ENCODE measurements at places on chromosomes 4 and X.

- DNase-seq = no peak
These were observed 45.9 kb downstream of the LGI2 start for GRCh38 chr4:24984602-24985532.

GRCh38 chr4:5528031-5528436 lies 180.3 kb downstream of the EVC2 start:
- no peak for DNase-seq

DNA sequence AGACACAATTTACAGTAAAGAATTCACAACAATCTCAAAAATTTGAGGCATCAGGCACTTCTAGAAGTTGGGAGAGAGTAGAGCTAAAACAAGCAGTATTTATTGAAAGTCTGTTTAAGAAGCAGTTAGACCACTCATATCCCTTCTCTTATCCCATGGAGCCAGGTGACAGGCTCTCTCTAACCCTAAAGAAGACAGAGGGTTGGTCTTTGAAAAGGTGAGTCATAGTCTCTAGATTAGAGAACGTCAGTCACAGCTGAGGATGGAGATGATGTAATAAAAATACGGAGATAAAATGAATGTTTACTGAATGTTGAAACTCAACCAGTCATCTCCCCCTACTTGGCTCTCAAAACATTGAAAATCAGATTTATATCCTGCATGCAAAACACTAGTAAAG lies 223.8 kb downstream of the CHIC2 start:
- no peak for DNase-seq

DNA sequence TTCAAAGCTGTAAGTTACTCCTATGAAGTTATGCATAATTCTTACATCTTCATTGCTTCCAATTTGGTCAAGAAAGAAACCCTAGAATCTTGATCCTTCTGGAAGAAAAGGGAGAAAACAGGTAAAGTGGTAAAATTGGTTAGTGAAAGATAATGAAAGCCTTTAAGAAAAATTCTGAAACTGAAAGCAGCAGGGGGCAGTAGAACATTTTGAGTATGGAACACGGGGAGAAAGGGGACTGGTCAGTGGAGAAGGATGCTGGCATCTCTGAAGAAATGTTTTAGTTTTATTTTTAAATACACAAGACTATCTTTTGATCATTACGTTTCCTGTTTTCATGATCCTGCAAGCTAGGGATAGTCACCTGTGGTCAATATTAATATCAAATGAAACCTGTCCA lies 54.3 kb downstream of the SLIT2 start:
- DNase-seq = no peak

DNA sequence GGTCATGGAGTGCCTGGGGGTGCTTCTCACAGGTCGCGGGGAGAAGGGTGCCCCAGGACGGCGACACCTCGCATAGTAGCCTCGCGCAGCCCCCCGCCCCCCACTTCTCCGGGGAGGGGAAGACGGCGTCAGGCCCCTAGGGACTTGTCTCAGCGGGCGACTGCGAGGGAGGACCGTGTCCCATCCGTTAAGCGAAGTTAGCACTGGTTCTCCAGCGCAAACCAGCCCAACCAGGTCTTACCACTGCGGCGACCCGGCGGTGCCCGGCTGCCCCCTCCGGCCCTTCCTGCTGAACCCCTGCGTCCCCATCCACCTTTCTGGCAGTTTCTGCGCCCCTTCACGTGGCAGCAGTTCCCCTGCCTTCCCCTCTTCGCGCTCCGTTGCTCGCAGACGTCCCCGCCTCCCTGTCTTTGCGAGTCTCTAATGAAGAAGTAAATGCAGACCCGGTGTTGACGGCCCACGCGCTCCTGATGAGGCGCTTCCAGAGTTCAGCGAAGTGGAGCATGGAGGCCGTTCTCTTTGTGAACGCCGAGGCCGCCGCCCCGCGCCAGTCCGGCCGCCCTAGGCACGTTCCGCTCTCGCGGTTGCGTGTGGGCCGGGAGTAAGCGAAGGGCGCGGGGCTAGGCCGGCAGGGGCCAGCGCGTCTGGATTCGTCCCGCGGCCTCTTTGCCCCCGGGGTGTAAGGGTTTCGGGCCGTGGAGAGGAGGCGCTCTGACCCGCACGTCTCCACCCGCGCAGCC lies 3.0 kb downstream of the SLIT2 start:
- DNase-seq = peak; percentile 1

GRCh38 chr4:88439161-88439760 lies 17.7 kb upstream of the HERC5 start:
- DNase-seq = no peak

DNA sequence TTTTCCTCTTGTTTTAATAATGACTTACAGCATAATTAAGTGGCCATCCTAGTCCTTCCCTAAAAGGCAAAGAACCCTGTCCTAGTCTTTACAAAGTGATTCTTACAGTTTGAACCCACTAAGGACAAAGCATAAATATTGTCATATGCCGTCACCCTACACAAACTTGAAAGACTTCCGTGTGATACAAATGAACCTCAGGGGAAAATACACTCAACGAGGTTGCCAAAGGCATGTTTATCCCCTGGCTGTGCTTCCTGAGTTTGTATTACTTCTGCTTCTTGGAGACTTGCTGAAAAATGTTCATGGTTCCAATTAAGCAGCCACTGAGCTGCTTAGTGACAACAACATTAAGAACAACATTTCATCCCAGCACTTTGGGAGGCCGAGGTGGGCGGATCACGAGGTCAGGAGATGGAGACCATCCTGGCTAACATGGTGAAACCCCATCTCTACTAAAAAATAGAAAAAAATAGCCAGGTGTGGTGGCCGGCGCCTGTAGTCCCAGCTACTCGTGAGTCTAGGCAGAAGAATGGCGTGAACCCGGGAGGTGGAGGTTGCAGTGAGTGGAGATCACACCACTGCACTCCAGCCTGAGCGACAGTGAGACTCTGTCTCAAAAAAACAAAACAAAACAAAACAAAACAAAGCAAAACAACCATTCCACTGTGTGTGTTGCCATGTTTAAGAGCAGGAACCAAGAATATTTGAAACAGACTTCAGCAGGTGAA lies 16.2 kb downstream of the RASSF6 start:
- no peak for DNase-seq

GRCh38 chr4:139279760-139280620 lies at the start of gene MGARP:
Gene MGARP, minus strand, starts transcription at chr4:139280225. Its CDS starts 67 bp downstream, at chr4:139280158.
- DNase-seq = peak; percentile 51

GRCh38 chr4:148770848-148771247 lies 328.6 kb upstream of the NR3C2 start:
- DNase-seq = no peak

DNA sequence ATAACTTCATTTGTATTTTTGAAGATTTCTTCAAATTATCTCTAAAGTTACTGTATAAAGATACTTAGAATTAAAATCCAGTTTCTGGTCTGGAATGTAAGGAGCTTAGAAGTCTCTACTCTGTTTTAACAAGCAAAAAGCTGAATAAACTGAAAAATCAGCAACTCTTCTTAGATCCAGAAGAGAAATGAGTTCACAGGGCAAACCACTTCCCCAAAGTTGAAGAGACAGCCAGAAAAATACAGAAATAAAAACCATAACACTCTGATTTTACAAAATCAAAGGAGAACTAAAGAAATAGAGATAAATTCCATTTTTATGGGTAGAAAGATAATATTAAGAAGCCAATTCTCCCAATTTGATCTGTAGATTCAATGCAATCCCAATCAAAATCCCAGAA lies 1166.8 kb downstream of the ADGRL3 start:
- DNase-seq = no peak

GRCh38 chr4:24328711-24329110 lies 255.6 kb downstream of the DHX15 start:
- no peak for DNase-seq

GRCh38 chr4:94127707-94128328 lies 79.8 kb upstream of the SMARCAD1 start:
- no peak for DNase-seq

DNA sequence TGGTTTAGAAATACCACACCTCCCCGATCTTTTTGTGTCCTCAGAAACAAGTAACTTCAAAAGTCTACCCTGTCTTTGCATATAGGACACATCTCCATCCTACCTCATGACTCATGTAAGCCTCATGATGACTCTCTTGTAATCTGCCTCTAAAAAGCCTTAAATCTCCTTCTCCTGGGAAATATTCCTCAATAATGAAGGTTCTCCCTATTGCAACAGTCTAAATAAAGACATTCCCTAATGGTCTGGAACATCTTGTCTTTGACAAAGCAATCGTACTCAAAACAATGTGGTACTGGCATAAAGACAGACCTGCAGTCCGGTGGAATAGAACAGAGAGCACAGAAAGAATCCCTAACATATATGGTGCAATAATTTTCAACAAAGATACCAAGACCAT lies 257.7 kb downstream of the OPHN1 start:
- no peak for DNase-seq

GRCh38 chr4:23969635-23970145 lies 79.8 kb upstream of the PPARGC1A start:
- DNase-seq = no peak

- DNase-seq = no peak
These were observed 99.2 kb upstream of the DDIT4L start for GRCh38 chr4:100289530-100289888.

- no peak for DNase-seq
These were observed 46.2 kb downstream of the PCDH19 start for GRCh38 chrX:100363896-100364295.

DNA sequence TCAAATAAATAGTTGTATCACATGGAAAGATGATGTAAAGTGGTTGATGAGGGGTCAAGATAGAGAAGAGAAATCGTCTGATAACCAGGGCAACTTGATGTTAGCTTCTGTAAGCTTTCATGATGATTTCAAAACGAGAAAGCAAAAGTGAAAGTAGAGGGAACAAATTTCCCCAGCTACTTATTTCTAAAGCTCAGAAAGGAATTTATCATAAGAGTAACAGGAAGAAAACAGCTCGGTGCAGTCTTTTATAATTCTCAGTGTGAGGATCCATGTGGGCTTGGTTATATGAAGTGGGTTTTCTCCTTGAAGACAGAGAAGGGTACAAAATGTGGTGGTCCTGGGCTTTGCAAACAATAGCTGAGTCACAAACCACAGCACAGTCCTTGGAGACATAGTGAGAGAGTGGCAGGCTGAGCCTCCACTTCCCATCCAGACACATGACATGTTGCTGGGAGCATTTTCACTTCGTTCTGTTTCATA lies 32.1 kb upstream of the GLRA2 start:
- DNase-seq = peak; percentile 5

DNA sequence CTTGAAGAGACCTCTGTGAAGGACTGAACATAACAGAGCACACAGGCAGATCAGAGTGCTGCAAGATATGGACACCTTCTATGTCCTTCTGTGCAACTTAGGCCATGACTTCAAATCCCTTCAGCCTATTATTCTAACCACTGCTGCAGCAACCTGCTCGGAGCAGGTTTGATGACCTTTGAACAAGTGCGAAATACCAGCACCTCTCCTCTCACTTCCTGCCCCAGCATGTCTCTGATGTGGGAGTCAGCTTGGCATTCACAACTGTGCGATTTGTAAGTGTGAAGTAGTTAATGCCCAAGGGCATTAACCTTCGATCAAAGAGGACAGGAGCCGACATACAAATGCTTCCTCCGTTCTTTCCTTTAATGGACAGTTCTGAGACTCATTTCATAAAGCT lies 1.6 kb upstream of the EXOC1 start:
- DNase-seq = peak; percentile 28

- peak; percentile 72 for DNase-seq
These were observed 19.1 kb upstream of the S100P start for GRCh38 chr4:6674500-6675149.

GRCh38 chr4:112861691-112862674 lies 187.5 kb upstream of the ANK2 start:
- DNase-seq = no peak

GRCh38 chr4:38273407-38273806 lies 313.2 kb downstream of the PTTG2 start:
- DNase-seq = no peak

GRCh38 chr4:122635205-122635604 lies 14.3 kb upstream of the IL21 start:
- peak; percentile 24 for DNase-seq

DNA sequence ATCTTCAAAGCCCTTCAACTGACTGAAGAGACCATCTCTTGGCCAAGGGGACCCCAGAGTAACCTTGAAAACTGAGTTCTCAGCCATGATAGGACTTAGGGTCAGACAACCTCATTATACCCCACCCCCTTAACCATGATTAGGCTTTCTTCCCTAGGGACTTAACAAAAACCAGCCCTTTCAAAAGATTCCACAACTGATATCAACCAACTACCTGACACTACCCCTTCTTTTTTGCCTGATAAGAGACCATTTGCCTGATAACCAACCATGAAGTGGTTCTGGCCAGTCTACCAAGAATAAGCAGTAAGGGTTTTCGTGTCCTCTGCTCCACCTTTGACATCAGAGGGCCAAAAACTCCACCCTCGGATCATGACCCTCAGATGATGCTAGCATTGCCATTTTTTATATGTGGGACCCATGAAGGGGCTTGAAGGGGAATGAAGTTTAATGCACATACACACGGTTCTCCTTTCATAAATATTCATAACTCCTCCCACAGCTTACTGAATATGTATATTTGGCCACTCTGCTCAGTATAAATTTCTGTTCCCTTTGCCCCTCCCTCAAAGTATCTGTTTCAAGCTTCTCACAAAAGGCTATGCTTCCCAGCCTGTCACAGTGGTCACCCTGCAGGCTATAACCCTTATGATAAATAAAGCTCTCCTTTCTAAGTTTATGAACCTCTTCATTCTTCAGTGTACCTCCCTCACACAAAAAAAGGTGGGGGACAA lies 12.3 kb downstream of the TBCK start:
- DNase-seq = no peak

- DNase-seq = no peak
These were observed 28.1 kb downstream of the ANK2 start for GRCh38 chr4:113077575-113077974.

GRCh38 chr4:127047930-127048329 lies 584.8 kb upstream of the INTU start:
- DNase-seq = no peak

- DNase-seq = no peak
These were observed 53.3 kb upstream of the STIM2 start for GRCh38 chr4:26807330-26807729.

GRCh38 chrX:131477498-131477897 lies 66.4 kb upstream of the OR13H1 start:
- no peak for DNase-seq

- DNase-seq = no peak
These were observed 1.8 kb downstream of the SH3BP2 start for GRCh38 chr4:2794486-2795299.

DNA sequence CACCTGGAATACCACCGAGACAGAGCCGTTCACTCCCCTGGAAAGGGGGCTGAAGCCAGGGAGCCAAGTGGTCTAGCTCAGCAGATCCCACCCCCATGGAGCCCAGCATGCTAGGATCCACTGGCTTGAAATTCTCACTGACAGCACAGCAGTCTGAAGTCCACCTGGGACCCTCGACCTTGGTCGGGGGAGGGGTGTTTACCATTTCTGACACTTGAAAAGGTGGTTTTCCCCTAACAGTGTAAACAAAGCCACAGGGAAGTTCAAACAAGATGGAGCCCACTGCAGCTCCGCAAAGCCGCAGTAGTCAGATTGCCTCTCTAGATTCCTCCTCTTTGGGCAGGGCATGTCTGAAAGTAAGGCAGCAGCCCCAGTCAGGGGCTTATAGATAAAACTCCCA lies 243.2 kb downstream of the RASL11B start:
- no peak for DNase-seq

All from stimulated activated CD4-positive, alpha-beta T cell treated with anti-CD3 and anti-CD28 coated beads, Interleukin-15, amount 100 ng/mL, for 24 hours (primary cell).